ENCODE measurements at places on chromosomes 11 and 22.

DNA sequence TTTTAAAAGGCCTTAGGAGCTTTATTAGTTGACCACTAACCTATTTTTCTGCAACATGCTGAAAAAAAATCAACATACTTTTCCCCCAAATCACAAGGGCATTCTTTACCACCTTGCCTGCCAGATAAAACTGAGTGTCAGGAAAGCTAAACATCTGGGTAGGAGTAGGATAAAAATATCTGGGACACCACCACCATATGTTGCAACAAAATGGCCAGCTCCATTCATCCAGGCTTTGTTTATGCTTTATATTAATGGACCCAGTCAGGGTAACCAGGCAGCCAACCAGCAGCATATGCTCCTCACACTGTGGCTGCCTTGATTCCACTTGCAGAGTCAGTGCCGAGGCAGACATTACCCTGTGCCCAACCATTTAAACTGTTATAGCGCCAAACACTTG, 1024.5 kb downstream of the LRRC4C start:
- DNase-seq: no peak

GRCh38 chr22:18130018-18130417, 19.4 kb downstream of the TUBA8 start:
- no peak for DNase-seq

DNA sequence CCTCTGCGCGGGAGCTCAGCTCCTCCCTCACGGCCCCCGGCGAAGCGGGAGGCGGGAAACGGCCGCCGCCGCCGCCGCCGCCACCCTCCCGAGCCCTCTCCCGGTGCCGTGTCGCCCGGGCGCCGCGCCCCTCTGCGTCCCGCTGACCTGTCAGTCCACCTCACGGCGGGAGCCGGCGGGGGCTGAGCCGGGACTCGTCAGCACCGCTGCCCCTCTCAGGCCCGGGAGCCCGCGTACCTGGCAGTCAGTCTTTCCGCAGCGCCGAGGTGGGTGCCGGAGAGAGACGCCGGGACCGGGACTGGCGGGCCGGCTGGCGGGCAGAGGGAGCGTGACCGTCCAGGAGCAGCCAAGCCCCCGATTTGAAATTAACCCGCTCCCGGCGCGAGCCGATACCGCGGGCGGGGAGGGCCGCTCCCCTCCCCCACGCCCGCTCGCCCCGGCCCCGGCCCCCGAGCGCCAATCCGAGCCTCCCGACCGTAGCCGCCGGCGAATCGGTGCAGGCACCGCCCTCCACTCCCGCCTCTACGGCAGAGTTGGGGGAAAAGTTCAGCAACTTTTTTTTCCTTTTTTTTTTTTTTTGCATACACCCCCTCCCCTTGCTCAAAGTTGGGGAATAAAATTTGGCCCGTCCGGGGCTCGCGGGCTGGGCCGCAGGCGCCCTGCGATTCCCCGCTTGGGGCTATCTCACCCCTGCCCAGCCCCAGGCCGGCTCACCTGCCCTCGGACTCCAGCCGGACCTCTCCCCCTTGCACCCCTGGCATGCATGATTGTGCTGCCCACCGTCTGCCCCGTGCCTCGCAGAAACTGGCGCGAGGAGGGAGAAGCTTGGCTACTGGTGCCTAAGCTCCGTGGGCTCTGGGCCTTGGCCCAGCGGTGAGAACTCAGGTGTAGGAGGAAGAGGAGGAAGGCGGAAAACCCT, 774 bp upstream of the E2F8 start:
- no peak for DNase-seq

GRCh38 chr11:94058630-94059029, 37.5 kb downstream of the HEPHL1 start:
- no peak for DNase-seq
